ENCODE measurements at places on chromosomes 1 and 21.

- DNase-seq, result no peak
- no peaks in the 10 kb centered on the region for H3K27me3 ChIP-seq
- H3K4me1 ChIP-seq, result peaks cover 22% of the 10 kb centered on the region
- H3K27ac ChIP-seq, result peak overlapping the region; percentile 81
These were observed 16.0 kb downstream of the ITPKB start for GRCh38 chr1:226722901-226723656.

DNA sequence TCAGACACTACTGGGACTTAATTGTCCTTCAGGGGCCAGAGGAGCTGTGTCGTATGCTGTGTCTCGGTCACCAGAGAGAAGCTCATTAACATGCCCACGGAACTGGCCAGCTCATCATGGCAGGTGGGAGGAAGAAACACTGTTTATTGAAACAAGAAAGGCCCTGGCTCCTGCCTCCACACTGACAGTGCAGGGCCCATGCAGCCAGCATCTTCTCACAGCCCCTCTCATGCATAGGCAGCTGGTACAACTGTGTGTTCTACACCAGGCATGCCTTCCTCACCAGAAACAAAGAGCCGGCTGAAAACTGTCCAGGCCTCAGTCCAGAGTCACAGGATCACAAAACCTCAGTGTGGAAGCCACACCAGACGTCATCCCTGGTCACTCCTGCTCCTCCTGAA is 106.0 kb downstream of the UBE2U start:
- H3K36me3 ChIP-seq, result no peaks in the 10 kb centered on the region
- no peaks in the 10 kb centered on the region for H3K27me3 ChIP-seq
- peaks cover 29% of the 10 kb centered on the region for H3K4me1 ChIP-seq

- H3K4me1 ChIP-seq, result no peaks in the 10 kb centered on the region
- H3K27me3 ChIP-seq, result no peaks in the 10 kb centered on the region
- H3K27ac ChIP-seq, result no peak overlapping the region
- no peaks in the 10 kb centered on the region for H3K36me3 ChIP-seq
- no peak for DNase-seq
- no peak overlapping the region for H3K4me3 ChIP-seq
These were observed 1010.3 kb downstream of the AMY1C start for GRCh38 chr1:104760017-104760416.

DNA sequence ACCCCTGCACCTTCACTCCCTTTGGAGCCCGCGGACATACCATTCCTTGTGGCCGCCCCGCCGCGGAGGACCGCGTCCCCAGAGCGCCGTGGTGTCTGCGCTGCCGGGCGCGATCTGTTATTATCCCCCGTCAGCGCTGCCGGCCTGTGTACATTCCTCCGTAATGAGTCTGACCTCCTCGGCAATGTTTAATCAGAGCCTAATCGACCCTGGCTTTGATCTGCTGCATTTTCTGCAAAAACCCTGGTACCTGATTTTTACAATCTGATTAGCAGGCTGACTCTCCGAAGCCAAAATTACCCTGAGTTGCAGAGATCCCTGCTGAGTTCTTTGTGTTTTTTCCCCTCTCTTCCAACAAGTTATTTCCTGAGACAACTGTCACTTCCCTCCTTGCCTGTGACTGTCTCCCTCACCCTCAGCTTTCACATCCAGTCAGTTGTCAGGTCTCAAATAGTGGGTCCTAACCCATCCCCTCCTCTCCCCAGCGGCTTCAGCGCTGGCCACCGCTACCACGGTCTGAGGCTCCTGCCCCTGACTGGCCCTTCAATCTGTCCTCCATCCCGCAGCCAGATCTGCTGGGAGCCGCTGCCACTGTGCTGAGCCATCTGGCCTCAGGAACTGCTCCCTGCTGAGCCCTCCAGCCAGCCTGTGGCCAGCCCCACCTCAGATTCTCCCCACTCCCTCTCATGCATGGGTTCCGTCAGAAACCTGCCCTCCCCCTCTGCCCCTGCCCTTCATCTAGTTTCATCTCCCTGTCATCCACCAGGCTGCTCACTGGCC is 53.5 kb downstream of the GLIS1 start:
- peaks cover 8% of the 10 kb centered on the region for H3K4me1 ChIP-seq
- no peaks in the 10 kb centered on the region for H3K36me3 ChIP-seq
- H3K4me3 ChIP-seq, result no peak overlapping the region
- no peaks in the 10 kb centered on the region for H3K27me3 ChIP-seq

- no peaks in the 10 kb centered on the region for H3K4me1 ChIP-seq
- no peak for DNase-seq
- H3K36me3 ChIP-seq, result no peaks in the 10 kb centered on the region
- H3K27me3 ChIP-seq, result no peaks in the 10 kb centered on the region
- no peak overlapping the region for H3K4me3 ChIP-seq
These were observed 341.0 kb downstream of the LMO4 start for GRCh38 chr1:87669674-87670073.

GRCh38 chr1:97063532-97063931 is 341.9 kb downstream of the PTBP2 start:
- DNase-seq, result no peak
- no peak overlapping the region for H3K27ac ChIP-seq
- H3K27me3 ChIP-seq, result no peaks in the 10 kb centered on the region
- no peak overlapping the region for H3K4me3 ChIP-seq
- H3K4me1 ChIP-seq, result no peaks in the 10 kb centered on the region

GRCh38 chr1:203763505-203763904 is 1.5 kb upstream of the LAX1 start:
- H3K27ac ChIP-seq, result peak overlapping the region; percentile 5
- no peaks in the 10 kb centered on the region for H3K36me3 ChIP-seq
- no peak for DNase-seq
- no peaks in the 10 kb centered on the region for H3K27me3 ChIP-seq

DNA sequence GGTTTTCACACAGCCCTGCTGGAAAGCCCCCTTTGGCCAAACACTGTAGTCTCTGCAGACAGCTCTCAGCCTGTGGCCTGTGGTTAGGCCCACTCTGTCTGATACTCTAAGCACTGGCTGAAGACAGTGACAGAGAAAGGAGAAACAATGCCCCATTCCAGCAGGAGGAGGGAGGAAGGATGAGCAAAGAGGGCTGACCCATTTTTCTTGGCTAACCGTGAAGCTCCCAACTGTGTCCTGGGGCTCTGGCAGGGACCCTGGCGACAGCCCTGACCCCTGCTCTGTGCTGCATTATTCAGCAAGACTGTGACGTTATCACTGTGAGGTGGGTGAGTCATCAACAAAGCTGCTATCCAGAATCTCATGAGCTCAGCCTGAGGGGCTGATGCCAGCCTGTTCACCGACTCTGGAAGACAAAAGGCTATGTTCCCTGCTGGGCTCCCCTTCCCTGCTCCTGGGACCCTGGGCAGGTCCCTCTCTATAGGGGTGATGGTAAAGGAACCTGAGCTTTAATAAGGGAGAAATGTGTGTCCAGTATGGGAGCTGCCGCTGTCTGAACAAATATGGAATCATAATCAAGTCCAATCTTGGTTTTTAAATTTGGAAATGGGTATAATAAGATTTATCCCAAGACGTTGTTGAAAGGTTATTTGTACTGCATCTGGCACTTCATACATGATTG is 107.0 kb downstream of the RHOU start:
- no peak for DNase-seq
- no peaks in the 10 kb centered on the region for H3K36me3 ChIP-seq
- no peak overlapping the region for H3K27ac ChIP-seq
- H3K4me1 ChIP-seq, result peaks cover 16% of the 10 kb centered on the region

GRCh38 chr1:96927125-96927524 is 205.5 kb downstream of the PTBP2 start:
- DNase-seq, result no peak
- no peak overlapping the region for H3K4me3 ChIP-seq
- H3K27me3 ChIP-seq, result no peaks in the 10 kb centered on the region

- H3K27ac ChIP-seq, result no peak overlapping the region
- H3K36me3 ChIP-seq, result no peaks in the 10 kb centered on the region
- no peak overlapping the region for H3K4me3 ChIP-seq
- no peaks in the 10 kb centered on the region for H3K27me3 ChIP-seq
- H3K4me1 ChIP-seq, result peaks cover 3% of the 10 kb centered on the region
These were observed 411.1 kb downstream of the PRDM2 start for GRCh38 chr1:14111121-14111520.

- no peaks in the 10 kb centered on the region for H3K4me1 ChIP-seq
- peak within 1 kb of the TSS; percentile 34 for H3K4me3 ChIP-seq
- H3K36me3 ChIP-seq, result no peaks in the 10 kb centered on the region
- H3K27me3 ChIP-seq, result no peaks in the 10 kb centered on the region
These were observed at the start of gene SLC35F3 for GRCh38 chr1:233904633-233905415. Gene SLC35F3 (plus strand): TSS chr1:233904676.

DNA sequence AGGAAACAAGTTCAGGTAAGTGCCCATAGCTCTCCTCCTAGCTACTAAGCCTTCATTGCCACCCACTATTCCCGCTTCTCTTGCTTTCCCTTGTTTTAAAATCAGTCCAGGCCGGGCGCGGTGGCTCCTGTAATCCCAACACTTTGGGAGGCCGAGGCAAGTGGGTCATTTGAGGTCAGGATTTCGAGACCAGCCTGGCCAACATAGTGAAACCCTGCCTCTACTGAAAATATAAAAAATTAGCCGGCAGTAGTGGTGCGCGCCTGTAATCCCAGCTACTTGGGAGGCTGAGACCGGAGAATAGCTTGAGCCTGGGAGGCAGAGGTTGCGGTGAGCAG is 4.4 kb upstream of the CTTNBP2NL start:
- H3K27me3 ChIP-seq, result no peaks in the 10 kb centered on the region
- H3K4me3 ChIP-seq, result peak overlapping the region; percentile 64
- peaks cover 27% of the 10 kb centered on the region for H3K4me1 ChIP-seq
- peak overlapping the region; percentile 97 for H3K27ac ChIP-seq

DNA sequence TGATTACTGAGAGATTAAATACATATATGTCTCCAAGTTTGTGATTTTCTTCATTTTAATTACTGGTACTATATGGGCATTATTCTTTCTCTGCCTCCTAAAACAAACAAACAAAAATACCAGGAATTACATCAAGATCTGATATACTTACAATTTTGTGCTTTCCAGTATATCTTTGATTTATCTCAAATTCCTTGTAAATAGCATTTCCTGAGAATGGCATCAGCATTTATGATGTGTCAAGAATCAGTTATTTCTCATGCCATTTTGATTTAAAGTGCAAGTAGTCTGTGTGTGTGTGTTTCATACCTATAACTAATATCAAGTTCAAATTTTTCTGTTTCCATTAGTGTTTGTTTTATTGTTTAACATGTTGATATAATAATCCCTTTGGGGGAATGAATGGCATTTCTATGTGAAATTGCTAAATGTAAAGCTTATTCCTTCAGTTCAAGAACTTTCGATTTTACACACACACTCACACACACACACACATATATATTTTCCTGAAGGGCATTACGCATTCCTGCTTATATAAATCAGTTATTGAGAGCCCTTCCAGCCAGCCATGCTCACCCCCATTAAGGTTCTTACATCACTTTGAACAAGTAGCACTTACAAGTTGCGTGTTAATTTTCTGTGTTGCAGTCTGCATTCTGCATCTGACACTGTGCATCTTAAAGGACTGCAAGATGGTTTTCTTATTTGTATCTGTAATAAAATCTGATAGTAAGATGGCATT is 102.7 kb downstream of the NEK7 start:
- H3K4me3 ChIP-seq, result no peak overlapping the region
- no peaks in the 10 kb centered on the region for H3K27me3 ChIP-seq
- no peaks in the 10 kb centered on the region for H3K36me3 ChIP-seq
- H3K27ac ChIP-seq, result no peak overlapping the region
- H3K4me1 ChIP-seq, result peaks cover 3% of the 10 kb centered on the region

DNA sequence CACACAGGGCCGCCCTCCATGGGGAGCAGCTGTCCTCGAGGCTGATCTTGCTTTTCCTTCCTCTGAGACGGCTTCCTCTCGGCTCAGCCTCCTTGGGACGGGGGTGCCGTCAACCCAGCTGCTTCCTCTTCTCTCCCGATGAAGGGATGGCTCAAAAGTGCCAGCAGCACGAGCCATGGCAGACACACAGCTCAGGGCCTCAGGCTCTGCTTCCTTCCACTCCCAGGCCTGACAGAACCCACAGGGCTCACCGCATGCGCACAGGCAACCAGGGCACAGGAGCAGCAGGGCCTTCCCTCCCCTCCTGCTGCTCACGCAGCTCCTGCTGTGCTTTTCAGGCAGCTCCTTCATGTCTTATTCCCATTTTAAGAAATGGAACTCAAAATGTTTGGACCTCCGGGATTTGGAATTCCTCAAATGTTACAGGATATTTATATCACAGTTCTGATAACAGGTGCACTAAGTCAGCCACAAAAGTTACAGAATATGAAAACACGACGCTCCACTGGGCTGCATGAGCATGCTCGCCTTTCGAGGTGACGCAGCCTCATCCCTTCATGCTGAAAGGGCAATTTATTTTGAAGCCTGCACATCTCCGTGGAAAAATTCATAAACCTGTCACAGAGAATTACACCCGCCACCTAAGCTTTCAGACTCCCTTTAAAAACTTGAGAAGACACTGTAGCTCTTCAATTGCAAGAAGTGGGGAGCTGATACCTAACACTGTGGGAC is 84.4 kb downstream of the HSF2BP start:
- H3K36me3 ChIP-seq, result no peaks in the 10 kb centered on the region
- no peaks in the 10 kb centered on the region for H3K27me3 ChIP-seq
- H3K4me1 ChIP-seq, result no peaks in the 10 kb centered on the region
- H3K27ac ChIP-seq, result peak overlapping the region; percentile 64

DNA sequence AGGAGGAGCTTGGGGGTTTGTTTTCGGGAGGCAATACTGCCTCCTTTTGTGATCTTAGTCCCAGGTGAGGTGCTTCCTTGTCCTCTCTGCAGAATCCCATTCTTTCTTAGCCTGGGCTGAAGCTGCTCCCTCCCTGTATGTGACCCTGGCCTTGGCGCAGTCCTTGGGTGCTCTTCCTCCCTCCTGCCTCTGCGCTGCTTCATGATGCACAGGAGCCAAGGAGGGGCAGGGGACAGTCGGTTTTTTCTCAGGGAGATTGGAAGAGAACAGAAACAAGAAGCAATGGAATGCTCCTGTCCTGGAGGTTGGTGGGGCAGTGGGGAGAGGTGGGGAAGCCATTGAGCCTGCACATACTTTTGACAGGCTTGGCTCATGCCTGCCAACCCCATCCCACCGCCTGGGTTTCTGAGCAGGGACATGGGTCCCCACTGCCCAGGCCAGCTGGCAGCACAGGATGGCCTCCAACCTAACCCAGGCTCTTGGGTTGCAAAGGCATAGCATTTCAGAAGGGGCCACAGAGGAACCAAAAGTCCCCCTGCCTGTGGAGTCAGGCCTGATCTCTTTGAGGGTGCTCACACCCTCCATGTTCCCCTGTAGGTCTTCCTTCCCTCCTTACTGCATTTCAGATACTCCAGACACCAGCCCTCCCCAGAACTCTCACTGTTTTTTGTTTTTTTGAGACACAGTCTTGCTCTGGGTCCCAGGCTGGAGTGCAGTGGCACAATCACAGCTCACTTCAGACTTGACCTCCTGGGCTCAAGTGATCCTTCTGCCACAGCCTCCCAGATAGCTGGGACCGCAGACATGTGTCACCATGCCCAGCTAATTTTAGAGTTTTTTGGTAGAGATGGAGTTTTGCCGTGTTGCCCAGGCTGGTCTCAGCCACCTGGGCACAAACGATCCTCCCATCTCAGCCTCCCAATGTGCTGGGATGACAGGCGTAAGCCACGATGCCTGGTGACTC is 16.1 kb downstream of the IL6R start:
- H3K27me3 ChIP-seq, result no peaks in the 10 kb centered on the region
- peaks cover 98% of the 10 kb centered on the region for H3K4me1 ChIP-seq
- peak overlapping the region; percentile 96 for H3K27ac ChIP-seq
- H3K4me3 ChIP-seq, result no peak overlapping the region
- no peaks in the 10 kb centered on the region for H3K36me3 ChIP-seq

Measured in esophagus squamous epithelium (tissue), 5 donors.